Progenitor cell of endocrine pancreas (in vitro differentiated cells): ENCODE measurements at places on chromosomes 5 and 9. TPM values are rescaled to one million over a fixed set of nuclear protein-coding genes. Genes with fewer than 3 reads are reported as not detected.

GRCh38 chr9:136392538-136393449, 7.2 kb downstream of the SNAPC4 start:
- H3K4me3 ChIP-seq = no peak overlapping the region
- H3K27me3 ChIP-seq = no peaks in the 10 kb centered on the region
- H3K27ac ChIP-seq = no peak overlapping the region
- peaks cover 15% of the 10 kb centered on the region for H3K36me3 ChIP-seq
- H3K4me1 ChIP-seq = no peaks in the 10 kb centered on the region

GRCh38 chr9:132582786-132583583, 579 bp downstream of the BARHL1 start:
- H3K36me3 ChIP-seq = no peaks in the 10 kb centered on the region
- no peak overlapping the region for H3K4me3 ChIP-seq
- DNase-seq = no peak
- H3K27ac ChIP-seq = no peak overlapping the region
- peaks cover 2% of the 10 kb centered on the region for H3K4me1 ChIP-seq

- no peaks in the 10 kb centered on the region for H3K4me1 ChIP-seq
- no peaks in the 10 kb centered on the region for H3K36me3 ChIP-seq
- no peak overlapping the region for H3K27ac ChIP-seq
- no peak for DNase-seq
Measured at GRCh38 chr9:70061776-70062175, 18.1 kb downstream of the MAMDC2 start.

- H3K4me1 ChIP-seq = peaks cover 2% of the 10 kb centered on the region
- H3K4me3 ChIP-seq = no peak overlapping the region
- peaks cover 11% of the 10 kb centered on the region for H3K27me3 ChIP-seq
- H3K36me3 ChIP-seq = no peaks in the 10 kb centered on the region
- DNase-seq = no peak
Measured at GRCh38 chr5:146890731-146891440, 12.3 kb upstream of the PPP2R2B start.

GRCh38 chr9:126043681-126044080, 282.9 kb upstream of the MVB12B start:
- no peak for DNase-seq
- no peaks in the 10 kb centered on the region for H3K4me1 ChIP-seq
- H3K27ac ChIP-seq = no peak overlapping the region
- no peaks in the 10 kb centered on the region for H3K36me3 ChIP-seq
- H3K27me3 ChIP-seq = no peaks in the 10 kb centered on the region

GRCh38 chr9:16787724-16788123, 82.7 kb downstream of the BNC2 start:
- H3K27me3 ChIP-seq = peaks cover 2% of the 10 kb centered on the region
- H3K36me3 ChIP-seq = no peaks in the 10 kb centered on the region
- no peak for DNase-seq
- no peak overlapping the region for H3K4me3 ChIP-seq
- no peak overlapping the region for H3K27ac ChIP-seq
- H3K4me1 ChIP-seq = peaks cover 5% of the 10 kb centered on the region

TRIM36 gene
- 5.3 and 9.4 TPM in 2 replicates for total RNA-seq

DNA sequence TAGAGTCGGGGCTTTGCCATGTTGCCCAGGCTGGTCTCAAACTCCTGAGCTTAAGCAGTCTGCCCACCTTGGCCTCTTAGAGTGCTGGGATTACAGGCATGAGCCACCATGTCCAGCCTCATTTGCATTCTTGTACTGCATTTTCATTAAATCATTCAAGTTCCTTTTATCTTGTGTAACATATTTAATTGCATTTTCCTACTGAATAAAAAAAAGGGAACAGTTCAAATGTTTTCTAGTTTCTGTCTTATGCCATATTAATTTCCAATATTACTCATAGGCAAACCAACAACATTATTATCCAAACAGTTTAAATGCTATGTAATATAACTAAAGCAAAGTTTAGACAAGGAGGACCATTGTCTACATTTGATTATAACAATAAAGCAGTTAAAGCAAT, 6.1 kb downstream of the SLC31A1 start:
- H3K4me1 ChIP-seq = peaks cover 9% of the 10 kb centered on the region
- H3K36me3 ChIP-seq = no peaks in the 10 kb centered on the region
- no peak overlapping the region for H3K27ac ChIP-seq
- no peaks in the 10 kb centered on the region for H3K27me3 ChIP-seq

DNA sequence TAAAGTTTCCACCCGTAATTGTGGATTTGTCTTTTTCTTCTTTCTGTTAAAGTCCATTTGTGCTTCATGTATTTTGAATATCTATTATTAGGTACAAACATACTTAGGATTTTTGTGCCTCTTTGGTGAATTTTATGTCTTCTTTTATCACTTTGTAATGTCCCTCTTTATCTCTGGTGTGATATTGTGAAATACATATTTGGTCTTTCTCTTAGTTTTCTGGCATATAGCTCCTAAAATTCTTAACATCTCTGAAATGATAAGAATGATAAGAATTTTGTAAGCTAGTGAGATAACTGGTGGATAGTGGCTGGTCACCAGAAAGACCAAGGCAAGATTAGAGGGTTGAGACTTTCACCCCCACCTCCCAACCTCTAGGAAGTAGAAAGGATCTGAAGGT, 111.1 kb downstream of the KCTD16 start:
- no peak overlapping the region for H3K27ac ChIP-seq
- DNase-seq = no peak
- no peak overlapping the region for H3K4me3 ChIP-seq

DNA sequence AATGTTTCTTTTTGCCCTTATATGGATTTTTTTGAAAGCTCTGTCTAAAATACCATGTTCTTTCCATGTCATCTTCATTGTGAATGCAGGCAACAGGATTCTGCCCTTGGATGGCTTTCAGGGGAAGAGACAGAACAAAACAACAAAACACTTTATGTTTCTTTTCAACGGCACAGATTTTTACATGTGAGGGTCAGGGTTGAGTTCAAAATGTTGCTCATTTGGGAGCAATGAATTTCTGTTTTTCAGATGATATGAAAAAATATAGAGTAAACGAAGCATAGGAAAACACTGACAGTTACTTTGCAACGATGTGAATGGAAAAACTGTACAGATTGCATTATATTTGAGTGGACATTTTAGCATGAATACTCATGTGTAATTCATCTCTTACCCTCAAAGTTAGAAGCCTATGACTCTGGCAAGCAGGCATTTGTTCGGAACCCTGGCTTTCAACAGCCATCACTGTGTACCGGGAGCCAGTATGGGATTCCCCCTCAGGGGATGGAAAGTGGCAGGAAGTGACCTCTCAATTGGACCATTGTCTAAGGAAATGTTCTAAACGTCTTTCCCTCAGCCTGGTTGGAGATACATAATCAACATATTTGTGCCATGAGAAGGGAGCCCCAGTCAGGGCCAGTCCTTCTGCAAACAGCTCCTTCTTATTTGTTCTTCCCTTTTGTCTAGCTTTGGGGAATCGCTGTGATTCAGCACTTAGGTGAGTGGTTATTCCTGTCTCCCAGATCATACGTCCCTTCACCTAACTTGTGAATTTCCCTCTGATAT, 153.9 kb upstream of the MEF2C start:
- no peak overlapping the region for H3K4me3 ChIP-seq
- H3K27ac ChIP-seq = no peak overlapping the region
- H3K4me1 ChIP-seq = peaks cover 7% of the 10 kb centered on the region
- DNase-seq = no peak

DNA sequence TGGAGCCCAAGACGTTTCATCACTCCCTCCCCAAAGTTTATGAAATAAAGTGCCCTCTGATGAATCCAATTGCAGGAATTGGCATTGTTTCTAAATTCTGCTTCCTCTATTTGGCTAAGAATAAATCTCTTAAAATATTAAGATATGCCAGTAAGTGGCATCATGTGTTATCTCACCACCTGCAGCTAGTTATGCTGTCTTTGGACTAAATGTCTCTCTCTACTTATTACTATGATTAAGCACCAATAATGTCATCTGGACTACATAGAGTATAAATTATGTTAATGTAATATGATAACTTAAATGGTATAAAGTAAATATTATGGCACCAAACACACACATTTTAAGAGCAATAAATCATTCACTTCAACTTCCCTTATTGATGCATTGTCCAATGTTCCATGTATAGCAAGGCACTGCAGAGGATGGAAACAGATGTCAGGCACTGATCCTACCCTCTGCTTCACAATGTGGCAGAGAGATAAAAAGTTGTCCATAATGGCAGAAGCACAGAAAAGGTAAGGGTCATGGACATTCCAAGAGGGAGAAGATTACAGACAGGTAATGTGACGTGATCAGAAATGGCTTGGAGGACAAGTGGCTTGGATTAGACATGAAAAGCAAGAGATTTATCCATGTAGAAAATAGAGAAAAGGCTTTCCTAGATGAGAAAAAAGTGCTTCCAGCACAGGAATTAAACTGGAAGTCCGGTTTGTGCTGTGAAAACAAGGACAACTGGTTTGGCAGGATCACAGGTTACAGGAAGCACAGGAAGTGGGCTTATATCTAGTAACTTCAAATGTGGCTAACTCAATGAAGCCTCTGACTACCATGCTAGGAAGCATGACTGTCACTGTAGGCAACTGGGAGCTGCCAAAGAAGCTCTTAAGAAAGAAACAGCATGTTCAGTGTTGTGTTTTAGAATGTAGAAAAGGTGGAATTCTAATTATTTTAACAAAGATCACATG, 26.7 kb downstream of the MARCHF11 start:
- no peaks in the 10 kb centered on the region for H3K27me3 ChIP-seq
- DNase-seq = no peak
- no peaks in the 10 kb centered on the region for H3K36me3 ChIP-seq

- no peak for DNase-seq
- H3K4me1 ChIP-seq = no peaks in the 10 kb centered on the region
- no peaks in the 10 kb centered on the region for H3K27me3 ChIP-seq
- H3K27ac ChIP-seq = no peak overlapping the region
Measured at GRCh38 chr9:35342221-35342958, 147.5 kb upstream of the RUSC2 start.

DNA sequence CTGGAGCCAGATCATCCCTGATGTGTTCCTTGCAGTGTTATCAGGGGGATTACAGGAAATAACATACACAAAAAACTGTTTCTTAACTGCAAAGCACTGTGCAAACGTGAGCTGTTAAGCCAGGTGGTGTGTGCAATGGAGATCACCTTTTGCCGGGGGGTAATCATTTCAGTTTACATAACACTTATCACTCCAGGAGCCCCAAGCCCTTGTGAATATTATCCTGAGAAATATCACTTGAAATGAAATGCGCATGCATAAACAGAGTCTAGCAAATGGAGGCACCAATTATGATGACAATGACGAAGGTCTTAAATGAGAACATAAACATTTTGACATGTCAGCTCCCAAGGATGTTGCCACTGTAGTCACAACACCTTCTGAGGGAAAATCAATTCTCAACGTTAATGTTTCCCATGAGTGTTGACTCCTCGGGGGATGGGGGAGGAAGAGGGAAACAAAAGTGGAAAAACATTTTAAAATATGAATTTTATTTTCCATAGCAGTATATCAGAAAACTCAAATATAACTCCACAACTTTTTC, 54.5 kb upstream of the RAD23B start:
- H3K27ac ChIP-seq = peak overlapping the region; percentile 69
- peak overlapping the region; percentile 17 for H3K4me3 ChIP-seq
- no peak for DNase-seq

- peaks cover 16% of the 10 kb centered on the region for H3K4me1 ChIP-seq
Measured at GRCh38 chr5:34517249-34517648, 138.9 kb upstream of the RAI14 start.

GRCh38 chr5:88951457-88951856, 68.5 kb upstream of the MEF2C start:
- peaks cover 2% of the 10 kb centered on the region for H3K4me1 ChIP-seq
- H3K4me3 ChIP-seq = no peak overlapping the region
- no peak overlapping the region for H3K27ac ChIP-seq
- peaks cover 6% of the 10 kb centered on the region for H3K27me3 ChIP-seq

- no peak overlapping the region for H3K4me3 ChIP-seq
- H3K27ac ChIP-seq = no peak overlapping the region
- H3K36me3 ChIP-seq = no peaks in the 10 kb centered on the region
Measured at GRCh38 chr9:134502809-134503211, 138.8 kb upstream of the COL5A1 start.

MFAP3 gene
- 39.1 and 42.5 TPM in 2 replicates for total RNA-seq

- no peak overlapping the region for H3K27ac ChIP-seq
- H3K36me3 ChIP-seq = no peaks in the 10 kb centered on the region
- H3K4me1 ChIP-seq = peaks cover 7% of the 10 kb centered on the region
- no peaks in the 10 kb centered on the region for H3K27me3 ChIP-seq
- H3K4me3 ChIP-seq = no peak overlapping the region
- no peak for DNase-seq
Measured at GRCh38 chr5:116759860-116760640, 185.4 kb upstream of the SEMA6A start.

C5orf63 gene
- total RNA-seq = 9.1 and 9.9 TPM in 2 replicates

CD72 gene
- total RNA-seq = 3.1 and 4.2 TPM in 2 replicates

DNA sequence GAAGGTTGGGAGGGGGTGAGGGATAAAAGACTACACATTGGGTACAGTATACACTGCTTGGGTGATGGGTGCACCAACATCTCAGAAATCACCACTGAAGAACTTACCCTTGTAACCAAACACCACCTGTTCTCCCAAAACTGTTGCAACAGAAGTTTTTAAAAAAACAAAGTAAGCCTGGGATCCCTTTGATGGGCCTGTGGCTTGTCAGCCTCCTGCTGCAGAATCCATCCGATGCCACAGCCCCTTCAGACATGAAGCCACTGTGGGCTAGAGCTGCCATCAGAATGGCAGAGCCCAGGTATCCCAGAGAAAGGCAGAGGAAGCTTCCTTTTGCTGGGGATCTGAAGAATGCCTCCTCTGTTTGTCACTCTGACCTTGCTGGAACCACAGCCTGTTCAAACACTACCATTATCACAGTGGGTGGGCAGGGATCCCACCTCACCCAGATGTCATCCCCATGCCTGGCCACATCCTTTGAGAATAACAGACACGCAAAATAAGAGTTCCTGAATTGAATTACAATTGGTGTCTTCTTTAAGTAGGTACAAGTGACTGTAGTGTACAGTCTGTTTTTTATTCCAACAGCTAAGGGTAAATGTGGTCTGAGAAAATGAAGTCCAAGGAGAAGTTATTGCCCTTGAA, 78.1 kb upstream of the DIRAS2 start:
- H3K36me3 ChIP-seq = no peaks in the 10 kb centered on the region
- no peak for DNase-seq
- peaks cover 10% of the 10 kb centered on the region for H3K27me3 ChIP-seq
- H3K4me1 ChIP-seq = no peaks in the 10 kb centered on the region
- no peak overlapping the region for H3K27ac ChIP-seq

SLC2A8 gene
- total RNA-seq = 48.0 and 50.7 TPM in 2 replicates

GRCh38 chr9:18825656-18826170, 207.3 kb downstream of the SAXO1 start:
- no peak for DNase-seq
- H3K4me3 ChIP-seq = no peak overlapping the region
- no peaks in the 10 kb centered on the region for H3K36me3 ChIP-seq

- DNase-seq = no peak
- peaks cover 10% of the 10 kb centered on the region for H3K4me1 ChIP-seq
- H3K27ac ChIP-seq = peak overlapping the region; percentile 43
- H3K36me3 ChIP-seq = peaks cover 2% of the 10 kb centered on the region
Measured at GRCh38 chr5:138981586-138981985, 106.5 kb upstream of the LRRTM2 start.

- DNase-seq = no peak
- H3K4me3 ChIP-seq = no peak overlapping the region
- H3K27me3 ChIP-seq = peaks cover 58% of the 10 kb centered on the region
- peaks cover 34% of the 10 kb centered on the region for H3K4me1 ChIP-seq
- H3K27ac ChIP-seq = no peak overlapping the region
- peaks cover under 1% of the 10 kb centered on the region for H3K36me3 ChIP-seq
Measured at GRCh38 chr5:78523314-78524193, 125.0 kb downstream of the LHFPL2 start.

- H3K4me1 ChIP-seq = no peaks in the 10 kb centered on the region
- H3K36me3 ChIP-seq = peaks cover 4% of the 10 kb centered on the region
- no peak overlapping the region for H3K4me3 ChIP-seq
- no peaks in the 10 kb centered on the region for H3K27me3 ChIP-seq
Measured at GRCh38 chr9:136335296-136336155, 8.2 kb downstream of the GPSM1 start.

OR1J2 gene
- not detected in 2 replicates for total RNA-seq

MVB12B gene
- 34.6 and 34.8 TPM in 2 replicates for total RNA-seq

PCDHGA6 gene
- total RNA-seq = 0.60 and 0.80 TPM in 2 replicates
